ENCODE measurements at places on chromosomes 4 and X.

DNA sequence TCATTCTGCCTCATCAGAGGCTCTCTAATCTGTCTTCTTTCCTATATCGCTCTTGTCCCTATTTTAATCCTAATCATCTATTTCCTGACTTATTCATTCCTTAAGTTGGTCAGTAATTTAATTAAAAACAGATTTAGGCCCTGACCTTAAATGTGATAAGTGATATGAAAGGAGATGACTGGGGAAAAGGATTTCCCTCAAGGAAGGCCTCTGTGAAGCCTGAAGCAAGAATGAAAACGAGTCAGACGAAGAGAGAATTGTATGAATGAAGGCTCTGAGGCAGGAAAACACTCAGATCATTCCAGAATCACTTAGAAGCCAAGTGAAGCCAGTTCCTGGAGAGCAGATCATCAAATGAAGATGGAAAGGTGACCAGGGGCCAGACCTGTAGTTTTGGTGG, 22.1 kb downstream of the PKD2 start:
- no peak for DNase-seq

GRCh38 chrX:48945517-48946348, 11.7 kb downstream of the OTUD5 start:
- peak; percentile 51 for DNase-seq

DNA sequence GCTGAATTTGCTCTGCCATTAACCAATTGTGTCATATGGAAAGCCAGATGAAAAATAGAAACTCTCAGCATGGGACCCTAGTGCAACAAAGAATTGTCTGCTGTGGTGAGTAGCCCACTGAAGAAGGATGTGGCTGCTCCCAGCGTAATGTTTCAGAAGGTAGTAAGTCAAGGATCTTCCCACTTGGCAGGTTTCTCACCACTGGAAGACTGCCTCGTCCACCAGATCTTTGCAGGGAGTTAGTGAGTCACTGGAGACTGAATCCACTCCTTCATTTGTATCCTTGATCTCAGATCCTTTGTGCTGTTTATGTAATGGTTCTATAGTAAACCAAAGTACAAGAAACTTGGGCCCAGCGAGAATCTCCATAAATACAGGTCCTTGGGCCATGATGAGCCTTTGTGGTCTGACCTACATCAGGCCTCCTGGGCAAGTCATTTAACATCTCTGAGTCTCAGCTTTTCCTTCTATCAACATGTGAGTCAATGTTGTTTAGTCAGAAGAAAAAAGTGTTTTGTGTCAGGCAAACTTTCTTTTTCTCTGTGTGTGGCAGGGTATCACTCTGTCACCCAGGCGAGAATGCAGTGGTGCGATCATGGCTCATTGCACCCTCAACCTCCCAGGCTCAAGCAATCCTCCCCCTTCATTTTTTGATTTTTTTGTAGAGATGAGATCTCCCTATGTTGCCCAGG, 78.0 kb upstream of the CCDC160 start:
- DNase-seq, result no peak

DNA sequence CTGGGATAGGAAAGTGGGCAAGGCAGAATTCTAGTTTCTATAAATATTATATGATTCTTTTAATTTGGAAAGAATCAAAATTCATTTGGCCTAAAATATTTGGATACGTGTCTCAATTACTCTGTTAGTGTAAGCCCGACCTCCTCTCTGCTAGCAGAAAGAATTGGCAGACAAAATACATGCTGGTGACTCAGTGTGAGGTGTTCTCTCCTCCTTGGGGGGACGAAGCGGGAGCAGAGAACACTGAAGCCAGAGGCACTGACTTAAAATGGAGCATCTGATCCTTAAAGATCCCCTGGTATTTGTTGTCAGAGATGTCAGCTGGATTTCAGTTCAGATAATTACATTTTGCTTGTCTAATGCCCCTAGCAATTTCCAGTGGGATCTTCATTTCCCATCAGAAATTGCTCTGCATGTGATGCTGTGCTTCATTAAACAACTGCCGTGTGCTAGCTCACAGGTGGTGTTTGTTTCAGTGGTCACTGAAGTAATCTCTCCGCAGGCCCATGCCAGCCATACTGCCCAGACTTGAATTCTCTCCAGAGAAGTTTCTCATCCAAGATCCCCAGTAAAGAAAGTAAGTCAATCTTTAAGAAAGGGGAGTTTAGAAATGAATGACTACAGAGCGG, 188.7 kb upstream of the TLL1 start:
- DNase-seq, result no peak

- no peak for DNase-seq
These were observed 8.4 kb upstream of the DUSP9 start for GRCh38 chrX:153638436-153639176.

Measured in femur (tissue), 1 donor.